ENCODE measurements at places on chromosomes 2 and 18.

- DNase-seq: no peak
Measured at GRCh38 chr2:216111122-216111521, 2.0 kb downstream of the XRCC5 start.

DNA sequence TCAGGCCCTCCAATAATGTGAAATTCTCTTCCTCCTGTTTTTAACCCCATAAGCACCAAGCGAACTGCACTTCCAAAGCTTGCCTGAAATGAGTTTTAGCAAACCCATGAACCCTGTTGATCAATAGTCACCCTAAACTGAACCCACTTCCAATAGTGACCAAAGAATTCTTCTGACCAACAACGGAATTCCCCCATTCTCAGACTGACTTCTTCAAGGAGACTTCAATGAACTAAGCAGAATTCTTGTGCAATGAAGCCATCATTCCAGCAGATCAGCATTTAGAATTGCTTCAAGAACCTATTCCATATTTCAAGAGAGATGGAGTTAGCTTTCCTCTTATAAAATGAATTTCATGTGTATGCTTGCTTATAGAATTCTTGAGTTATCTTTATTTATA lies 176.9 kb upstream of the FN1 start:
- no peak for DNase-seq

- no peak for DNase-seq
Measured at GRCh38 chr2:72678024-72678423, 147.8 kb downstream of the EXOC6B start.

GRCh38 chr2:74746480-74746879 lies 87.4 kb upstream of the HK2 start:
- no peak for DNase-seq

DNA sequence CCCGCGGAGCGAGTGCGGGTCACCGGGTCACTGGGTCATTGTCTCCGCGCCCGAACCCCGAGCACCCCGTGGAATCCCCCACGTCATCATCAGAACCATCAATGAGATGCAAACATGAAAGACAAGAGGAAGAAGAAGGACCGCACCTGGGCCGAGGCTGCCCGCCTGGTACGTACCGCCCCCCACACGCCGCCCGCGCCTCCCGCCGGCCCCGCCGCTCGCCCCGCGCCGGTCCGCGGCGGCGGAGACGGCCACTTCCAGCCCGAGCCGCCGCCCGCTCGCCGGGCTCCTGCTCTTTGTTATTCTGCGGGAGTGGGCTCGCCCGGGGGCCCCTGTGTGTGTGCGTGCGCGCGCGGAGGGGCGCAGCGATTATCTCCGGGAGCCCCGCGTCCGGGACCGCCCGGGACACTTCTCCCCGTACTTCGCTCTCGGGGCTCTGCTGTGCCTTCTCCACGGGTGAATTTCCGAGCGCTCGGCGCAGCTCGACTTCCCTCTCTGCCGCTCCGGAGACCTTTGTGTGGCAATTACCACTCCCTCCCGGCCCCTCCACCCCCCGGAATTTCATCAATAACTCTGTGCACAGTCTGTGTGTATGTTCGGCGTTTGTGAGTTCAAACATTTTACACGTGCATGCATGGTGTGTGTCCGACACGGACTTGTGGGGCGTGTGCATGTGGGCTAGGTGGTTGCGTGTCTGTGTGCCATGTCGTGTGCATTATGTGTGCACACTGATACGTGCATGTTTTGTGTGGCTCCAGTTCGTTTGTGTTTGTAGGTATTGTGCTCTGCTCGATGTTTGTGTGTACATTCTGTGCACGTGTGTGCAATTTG lies 714 bp downstream of the ASXL3 start:
- DNase-seq: peak; percentile 25

- no peak for DNase-seq
Measured at GRCh38 chr18:55301824-55302166, 286.2 kb downstream of the TCF4 start.

DNA sequence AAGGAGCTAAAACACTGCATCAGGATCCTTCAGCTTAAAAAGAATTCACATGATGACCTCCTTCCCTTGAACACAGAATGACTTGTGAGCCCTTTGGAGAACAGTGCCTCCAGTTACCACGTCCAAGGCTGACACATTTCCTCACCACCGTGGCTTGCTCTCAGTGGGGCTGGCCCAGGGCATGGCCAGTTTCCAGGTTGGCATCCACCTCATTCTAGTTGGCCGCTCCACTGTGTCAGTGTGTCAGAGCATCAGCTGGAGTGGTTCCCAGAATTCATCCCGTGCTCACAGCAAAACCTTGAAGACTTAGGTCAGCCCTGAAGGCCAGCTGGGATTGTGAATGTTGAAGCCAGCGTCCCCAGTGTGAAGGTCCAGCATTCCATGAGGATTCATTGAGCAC lies 158.5 kb downstream of the INSIG2 start:
- DNase-seq: no peak

GRCh38 chr2:105972246-105972645 lies 221.9 kb downstream of the UXS1 start:
- DNase-seq: no peak

- no peak for DNase-seq
Measured at GRCh38 chr2:228180181-228181097, 1.0 kb downstream of the SPHKAP start.

GRCh38 chr18:62324917-62325805 lies at the start of gene TNFRSF11A:
Gene TNFRSF11A (plus strand): TSS chr18:62325310. CDS start chr18:62325353, 43 bp downstream.
- peak; percentile 30 for DNase-seq

DNA sequence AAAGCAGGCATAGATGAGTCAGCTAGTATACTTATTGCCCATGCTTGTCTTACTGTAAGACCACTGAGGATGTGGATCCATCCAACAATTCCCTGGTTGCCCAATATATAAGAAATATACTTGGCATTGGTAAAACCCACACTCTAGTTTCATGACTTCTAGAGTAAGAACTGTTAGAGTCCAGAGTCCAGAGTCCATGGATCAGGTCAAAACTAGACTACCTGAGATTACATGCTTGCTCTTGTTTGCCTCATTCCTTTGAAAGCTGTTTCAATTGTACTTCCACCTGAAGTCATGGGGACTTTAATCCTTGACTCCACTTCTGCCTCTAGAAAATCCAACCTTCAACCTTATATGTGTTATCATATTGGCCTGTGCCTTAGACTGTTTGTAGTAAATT lies 707.6 kb upstream of the FAM98A start:
- no peak for DNase-seq

DNA sequence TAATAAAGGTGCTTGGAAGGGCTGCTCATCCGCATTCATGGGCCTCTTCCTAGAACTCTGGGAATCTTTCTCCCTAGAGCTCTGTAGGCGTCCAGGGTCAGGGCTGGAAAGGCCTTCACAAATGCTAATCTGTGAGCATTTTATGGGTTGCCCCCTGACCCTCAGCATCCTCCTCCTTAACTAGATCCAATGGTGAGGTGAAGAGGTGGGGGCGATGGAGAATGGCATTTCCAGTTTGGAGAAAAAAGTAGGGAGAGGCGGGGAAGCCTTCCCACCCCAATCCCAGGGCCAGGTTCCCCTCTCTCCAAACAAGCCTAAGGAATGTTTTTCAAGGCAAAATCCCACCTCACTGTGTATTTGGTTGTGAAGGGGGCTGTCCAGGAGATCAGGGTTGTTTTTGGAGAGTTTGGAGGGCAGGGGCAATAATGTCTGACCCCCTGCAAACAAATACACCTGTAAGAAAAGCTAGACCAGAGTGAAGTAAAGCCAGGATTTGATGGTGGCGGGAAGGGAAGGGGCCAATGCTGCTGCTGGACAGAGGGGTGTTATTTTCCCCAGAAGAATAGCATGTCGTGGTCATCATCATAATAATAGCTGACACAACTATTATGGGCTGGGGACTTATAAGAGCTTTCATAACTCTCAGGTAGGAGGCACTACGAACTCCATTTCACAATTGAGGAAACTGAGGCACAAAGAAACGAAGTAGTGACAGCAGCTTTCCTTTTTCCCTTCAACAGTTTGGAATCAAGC lies 1.4 kb upstream of the MYCN start:
- DNase-seq: no peak

- no peak for DNase-seq
Measured at GRCh38 chr2:158255257-158255656, 153.6 kb downstream of the UPP2 start.

DNA sequence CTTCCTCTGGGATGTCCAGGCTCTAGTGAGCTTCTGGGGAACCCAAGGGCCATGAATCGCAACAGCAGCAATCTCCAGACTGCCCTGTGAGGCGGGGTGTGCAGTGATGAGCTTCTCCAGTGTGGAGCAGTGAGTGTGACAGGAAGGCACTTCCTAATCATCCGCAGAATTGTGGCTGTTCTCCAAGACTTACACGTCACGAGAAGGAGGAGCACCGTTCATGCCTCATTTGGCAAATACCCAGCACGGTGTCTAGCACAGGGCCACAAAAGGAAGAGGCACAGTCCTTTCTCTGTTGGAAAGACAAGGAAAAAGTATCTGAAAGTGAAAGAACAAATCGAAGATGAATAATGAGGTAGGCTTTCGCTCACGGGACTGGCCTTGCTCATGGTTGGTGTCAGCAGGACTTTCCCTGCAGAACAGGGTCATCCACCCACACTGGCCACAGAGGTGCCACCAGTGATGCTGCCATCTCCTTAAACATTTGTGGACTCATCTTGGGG lies 125.1 kb upstream of the HAAO start:
- peak; percentile 93 for DNase-seq

- no peak for DNase-seq
Measured at GRCh38 chr2:72950558-72951255, 33.4 kb downstream of the EMX1 start.

GRCh38 chr18:45829855-45830254 lies 4.4 kb downstream of the SIGLEC15 start:
- no peak for DNase-seq

DNA sequence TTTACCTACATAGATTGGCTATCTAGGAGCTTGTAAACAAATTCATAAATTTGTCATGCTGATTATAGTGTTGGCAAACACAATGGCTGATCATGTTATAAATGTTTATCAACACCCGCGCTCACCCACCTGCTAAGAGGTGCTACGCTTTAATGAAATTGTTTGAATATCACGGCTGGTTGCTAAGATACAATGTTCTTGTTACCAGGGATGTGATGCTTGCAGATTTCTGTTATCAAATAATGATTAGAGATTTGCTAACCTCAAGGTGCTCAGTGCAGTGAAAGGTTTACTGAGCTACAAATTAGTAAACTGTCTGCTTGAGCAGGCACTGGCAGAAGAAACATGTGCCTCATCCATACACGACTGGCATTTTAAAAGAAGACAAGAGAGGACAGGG lies 160.0 kb upstream of the ZEB2 start:
- DNase-seq: no peak

GRCh38 chr2:1654696-1655374 lies 89.5 kb downstream of the PXDN start:
- DNase-seq: no peak

DNA sequence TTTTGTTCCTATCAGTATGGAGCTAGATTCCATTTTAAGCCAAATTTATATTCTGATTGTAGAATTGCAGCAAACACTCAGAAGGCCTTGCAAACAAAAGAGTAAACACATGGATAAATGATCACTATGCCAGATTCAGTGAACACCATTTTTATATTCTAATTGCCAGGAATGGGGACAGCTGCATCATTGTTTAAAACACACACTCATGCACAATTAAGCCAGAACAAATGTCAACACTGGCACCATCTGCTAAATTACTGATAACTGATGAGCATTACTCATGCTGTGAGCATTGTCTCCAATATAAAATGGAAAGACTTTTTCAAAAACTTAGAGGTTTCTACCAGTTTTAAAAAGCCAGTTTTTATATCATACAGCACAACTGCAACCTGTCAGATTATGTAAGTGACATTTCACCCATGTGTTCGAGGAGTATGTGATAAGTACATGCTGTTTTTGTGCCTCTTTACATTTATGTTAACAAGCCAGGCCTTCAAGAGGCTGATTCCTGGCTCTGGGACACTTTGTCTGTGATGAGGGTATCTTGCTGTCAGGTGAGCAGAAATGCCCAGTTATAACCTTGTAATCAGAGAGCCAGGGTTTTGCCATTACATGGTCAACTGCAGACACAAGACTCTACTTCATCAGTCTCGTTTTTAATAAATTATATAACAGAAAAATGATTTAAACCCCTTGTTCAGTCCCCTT lies 4.4 kb upstream of the ST8SIA5 start:
- no peak for DNase-seq

DNA sequence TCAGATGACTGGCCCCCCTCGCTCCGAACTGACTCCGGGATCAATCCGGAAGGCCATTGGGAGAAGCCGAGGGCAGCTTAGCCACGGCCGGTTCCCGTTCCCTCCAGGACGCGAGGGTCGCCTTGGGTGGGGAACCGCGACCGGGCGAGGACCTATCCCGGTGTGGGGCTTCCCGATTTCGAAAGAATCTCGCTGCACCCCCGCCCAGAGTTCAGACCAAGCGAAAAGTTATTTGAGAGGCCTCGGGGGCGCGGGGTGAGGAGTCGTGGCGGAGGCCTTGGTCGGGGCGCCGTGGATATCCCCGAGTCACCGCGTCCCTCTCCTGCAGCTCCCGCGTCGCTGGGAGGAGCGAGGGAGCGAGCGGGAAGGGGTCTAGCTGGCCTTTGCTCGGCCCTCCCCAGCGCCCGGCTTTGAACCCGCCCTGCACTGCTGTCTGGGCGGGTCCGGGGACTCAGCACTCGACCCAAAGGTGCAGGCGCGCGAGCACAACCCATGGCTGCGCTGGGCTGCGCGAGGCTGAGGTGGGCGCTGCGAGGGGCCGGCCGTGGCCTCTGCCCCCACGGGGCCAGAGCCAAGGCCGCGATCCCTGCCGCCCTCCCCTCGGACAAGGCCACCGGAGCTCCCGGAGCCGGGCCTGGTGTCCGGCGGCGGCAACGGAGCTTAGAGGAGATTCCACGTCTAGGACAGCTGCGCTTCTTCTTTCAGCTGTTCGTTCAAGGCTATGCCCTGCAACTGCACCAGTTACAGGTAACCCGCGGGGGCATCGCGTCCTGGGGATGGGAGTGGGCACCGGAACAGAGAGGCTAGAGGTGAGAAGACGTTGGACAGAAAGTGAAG lies at the start of gene CYP27A1:
TSS of gene CYP27A1 (plus strand) at position 457 of the 837 bp plus-strand sequence. CDS start at position 493, 36 bp downstream.
- peak; percentile 43 for DNase-seq

- DNase-seq: no peak
Measured at GRCh38 chr2:77470096-77470495, 52.1 kb downstream of the LRRTM4 start.

DNA sequence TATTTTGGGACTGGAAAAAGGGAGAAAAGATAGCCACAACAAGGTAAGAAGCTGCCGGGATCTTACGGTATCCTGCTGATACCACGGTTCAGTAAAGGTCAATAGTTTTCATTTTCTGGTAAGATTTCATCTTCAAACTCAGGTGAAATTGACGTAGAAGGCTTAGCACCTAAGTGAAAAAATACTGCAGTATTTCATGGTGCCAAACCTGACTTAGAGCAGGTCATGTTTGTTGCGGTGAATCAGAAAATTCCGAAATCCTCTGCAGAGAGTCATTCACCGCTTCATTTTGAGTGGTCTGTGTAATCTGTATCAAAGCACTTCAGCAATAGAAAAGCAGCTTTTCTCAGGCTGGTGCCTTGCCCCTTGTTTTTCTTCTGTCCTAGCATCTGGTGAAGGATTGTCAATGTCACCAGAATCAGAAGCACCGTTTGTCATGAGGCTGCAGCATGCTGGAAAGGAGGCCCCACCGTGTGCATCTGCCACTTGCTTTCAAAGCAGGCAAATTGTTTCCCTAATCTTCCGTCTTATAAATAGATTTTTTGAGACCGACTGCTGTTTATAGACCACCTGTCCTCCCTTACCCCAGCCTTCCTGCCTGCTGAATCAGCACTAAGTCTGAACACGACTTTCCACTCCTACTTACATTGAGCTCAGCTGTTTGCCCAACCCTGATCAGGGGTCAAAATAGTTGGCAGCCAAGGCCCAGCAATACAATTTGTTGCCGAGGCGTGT lies 156.3 kb downstream of the EML6 start:
- no peak for DNase-seq

Data from endothelial cell of umbilical vein (primary cell).